Activated CD4-positive, alpha-beta T cell treated with anti-CD3 and anti-CD28 coated beads, Interleukin-2, amount 10 ng/mL, durations not matched to agents 7 days and 5 days (primary cell): ENCODE measurements at places on chromosomes 12 and 14. TPM values are rescaled to one million over a fixed set of nuclear protein-coding genes. Genes with fewer than 3 reads are reported as not detected.

- no peaks in the 10 kb centered on the region for H3K4me1 ChIP-seq
- H3K27ac ChIP-seq = no peak overlapping the region
These were observed 37.0 kb upstream of the GALNT9 start for GRCh38 chr12:132366341-132366861.

GRCh38 chr12:116744766-116745165, 6.7 kb downstream of the RNFT2 start:
- H3K4me1 ChIP-seq = no peaks in the 10 kb centered on the region
- H3K27ac ChIP-seq = no peak overlapping the region
- no peaks in the 10 kb centered on the region for H3K27me3 ChIP-seq
- H3K4me3 ChIP-seq = no peak overlapping the region

GRCh38 chr12:126706300-126706699, 1560.7 kb upstream of the TMEM132C start:
- no peaks in the 10 kb centered on the region for H3K4me1 ChIP-seq
- DNase-seq = no peak
- H3K27me3 ChIP-seq = no peaks in the 10 kb centered on the region
- H3K4me3 ChIP-seq = no peak overlapping the region
- H3K36me3 ChIP-seq = no peaks in the 10 kb centered on the region

DNA sequence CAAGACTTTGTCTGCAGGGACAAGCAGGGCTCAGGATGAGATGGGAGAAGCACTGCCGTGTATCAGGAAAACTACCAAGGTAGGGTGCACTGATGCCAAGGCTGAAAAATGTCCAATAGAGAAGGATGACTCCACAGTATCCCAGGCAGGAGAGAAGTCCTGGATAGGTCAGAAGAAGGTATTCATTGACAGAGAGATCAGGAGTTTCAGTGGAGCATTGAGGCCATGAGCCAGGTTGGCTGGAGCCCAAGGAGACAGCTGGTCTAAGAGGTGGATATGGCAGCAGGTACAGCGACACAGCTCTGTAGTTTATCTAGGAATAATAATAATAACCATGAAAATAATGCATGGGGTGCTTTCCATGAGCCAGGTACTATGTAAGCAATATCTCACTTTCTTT, 180.9 kb downstream of the EXOC5 start:
- H3K27me3 ChIP-seq = peaks cover 4% of the 10 kb centered on the region
- H3K4me3 ChIP-seq = no peak overlapping the region
- DNase-seq = no peak

- no peaks in the 10 kb centered on the region for H3K27me3 ChIP-seq
- H3K27ac ChIP-seq = no peak overlapping the region
- H3K36me3 ChIP-seq = no peaks in the 10 kb centered on the region
- no peak overlapping the region for H3K4me3 ChIP-seq
These were observed 777.9 kb downstream of the FSCB start for GRCh38 chr14:43729143-43729542.

DNA sequence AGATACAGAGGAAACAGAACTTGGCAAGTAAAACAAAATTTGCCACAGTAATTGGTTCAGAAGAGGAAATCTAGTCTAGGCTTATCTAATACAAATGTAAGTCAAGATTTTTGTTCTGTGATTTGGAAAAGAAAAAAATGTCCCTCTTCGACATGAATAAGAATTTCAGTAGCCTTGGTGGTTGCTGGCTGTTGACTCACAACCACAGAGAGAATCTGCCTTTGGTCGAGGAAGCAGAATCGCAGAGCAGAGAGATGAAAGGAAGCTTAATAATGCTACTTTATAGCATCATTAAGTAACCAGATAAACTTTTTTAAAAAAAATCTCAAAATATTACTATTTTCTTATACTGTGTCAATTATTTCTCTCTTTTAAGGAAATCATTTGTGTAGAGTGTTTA, 1096.6 kb downstream of the FLRT2 start:
- no peak for DNase-seq
- no peaks in the 10 kb centered on the region for H3K36me3 ChIP-seq

GRCh38 chr12:66860752-66861750, 182.2 kb upstream of the GRIP1 start:
- H3K4me3 ChIP-seq = no peak overlapping the region
- peaks cover 17% of the 10 kb centered on the region for H3K4me1 ChIP-seq
- H3K27ac ChIP-seq = no peak overlapping the region
- peak; percentile 76 for DNase-seq
- peaks cover 3% of the 10 kb centered on the region for H3K27me3 ChIP-seq

DNA sequence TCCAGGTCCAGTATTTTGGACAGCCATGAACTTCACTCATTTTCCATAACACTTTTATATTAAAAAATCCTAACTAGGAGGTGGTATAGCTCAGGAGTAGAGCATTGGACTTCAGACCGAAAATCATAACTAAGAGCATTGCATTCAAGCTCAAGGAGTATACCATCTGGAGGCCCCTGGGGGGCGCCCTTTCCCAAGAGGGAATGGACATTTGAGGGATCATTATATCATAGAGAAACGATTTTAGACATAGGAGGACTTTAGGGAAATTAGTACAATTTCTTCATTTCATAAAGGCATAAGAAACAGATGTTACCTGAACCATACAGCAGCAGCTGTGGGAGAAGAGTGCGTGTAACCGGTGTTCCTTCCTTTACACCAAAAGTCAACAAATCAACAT, 5.2 kb upstream of the ATG14 start:
- H3K27ac ChIP-seq = no peak overlapping the region
- peak; percentile 19 for DNase-seq
- peaks cover 4% of the 10 kb centered on the region for H3K27me3 ChIP-seq
- no peak overlapping the region for H3K4me3 ChIP-seq
- H3K4me1 ChIP-seq = peaks cover 13% of the 10 kb centered on the region
- H3K36me3 ChIP-seq = no peaks in the 10 kb centered on the region

DNA sequence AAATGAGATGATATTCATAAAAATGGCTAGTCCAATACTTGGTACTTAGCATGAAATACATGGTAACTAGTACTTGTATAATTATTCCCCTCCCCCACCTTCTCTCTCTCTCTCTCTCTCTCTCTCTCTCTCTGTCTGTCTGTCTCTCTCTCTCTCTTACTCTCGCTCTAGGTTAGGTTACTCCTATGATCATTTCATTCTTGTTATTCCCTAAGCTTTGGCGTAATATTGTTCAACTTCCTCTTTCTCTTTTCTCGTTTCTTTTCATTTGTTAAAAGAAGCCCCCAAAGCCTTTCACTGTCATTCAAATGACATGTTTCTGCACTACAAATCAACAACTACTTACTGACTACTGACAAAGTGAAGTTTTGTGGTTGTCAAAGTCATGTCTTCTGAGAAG, 89.8 kb downstream of the GRIP1 start:
- no peak overlapping the region for H3K4me3 ChIP-seq
- no peak for DNase-seq
- no peaks in the 10 kb centered on the region for H3K4me1 ChIP-seq
- no peak overlapping the region for H3K27ac ChIP-seq
- no peaks in the 10 kb centered on the region for H3K36me3 ChIP-seq

DNA sequence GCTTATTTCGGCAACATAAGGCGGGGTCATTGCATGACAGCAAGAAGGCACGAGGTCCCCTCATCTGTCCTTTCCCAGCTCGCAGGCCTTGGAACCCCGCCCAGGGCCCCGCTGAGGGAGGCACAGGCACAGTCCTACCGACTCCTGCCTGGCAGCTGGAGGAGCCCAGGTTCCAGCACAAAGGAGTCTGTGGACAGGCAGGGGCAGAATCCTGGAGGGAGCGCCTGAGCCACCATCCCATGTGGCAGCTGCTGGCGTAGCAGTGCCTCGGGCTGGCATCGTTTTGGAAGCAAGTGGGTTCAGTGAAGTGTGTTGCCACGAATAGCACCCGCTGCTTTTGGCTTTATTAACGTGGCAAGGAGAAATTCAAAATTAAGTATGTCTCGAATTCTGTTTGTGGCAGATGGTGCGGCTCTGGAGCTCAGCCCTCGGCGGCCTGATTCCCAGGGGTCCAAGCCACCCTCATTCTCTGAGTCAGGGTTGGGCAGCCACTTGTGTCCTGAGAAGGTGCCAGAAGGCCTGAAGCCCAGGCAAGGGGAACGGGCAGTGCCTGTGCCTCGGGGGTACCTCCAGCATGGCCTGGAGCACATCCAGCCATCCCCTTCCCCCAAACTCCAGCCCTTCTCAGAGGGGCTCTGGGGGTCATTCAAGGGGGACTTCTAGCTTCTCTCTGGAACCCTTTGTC, 35.9 kb downstream of the SLC8B1 start:
- H3K36me3 ChIP-seq = peaks cover 8% of the 10 kb centered on the region
- H3K27ac ChIP-seq = no peak overlapping the region
- peaks cover 13% of the 10 kb centered on the region for H3K4me1 ChIP-seq
- H3K27me3 ChIP-seq = no peaks in the 10 kb centered on the region
- DNase-seq = no peak
- H3K4me3 ChIP-seq = no peak overlapping the region

DNA sequence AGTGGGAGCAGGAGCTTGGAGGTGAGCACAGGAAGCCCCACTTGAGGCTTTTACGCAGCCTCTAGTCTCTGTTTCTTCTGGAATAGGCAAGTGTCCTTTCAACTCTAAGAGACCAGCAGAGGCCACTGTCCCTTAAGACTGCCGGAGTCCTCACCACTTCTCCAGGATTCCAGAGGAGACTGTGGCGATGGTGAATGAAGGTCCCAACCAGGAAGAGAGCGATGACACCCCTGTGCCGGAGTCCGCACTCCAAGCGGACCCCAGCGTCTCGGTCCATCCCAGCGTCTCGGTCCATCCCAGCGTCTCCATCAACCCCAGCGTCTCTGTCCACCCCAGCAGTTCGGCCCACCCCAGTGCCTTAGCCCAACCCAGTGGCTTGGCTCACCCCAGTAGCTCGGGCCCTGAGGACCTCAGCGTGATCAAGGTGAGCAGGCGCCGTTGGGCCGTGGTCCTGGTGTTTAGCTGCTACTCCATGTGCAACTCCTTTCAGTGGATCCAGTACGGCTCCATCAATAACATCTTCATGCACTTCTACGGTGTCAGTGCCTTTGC, 442 bp downstream of the FLVCR2 start:
- no peak overlapping the region for H3K27ac ChIP-seq
- H3K4me1 ChIP-seq = peaks cover 21% of the 10 kb centered on the region
- peak overlapping the region; percentile 82 for H3K4me3 ChIP-seq
- no peaks in the 10 kb centered on the region for H3K36me3 ChIP-seq
- no peak for DNase-seq

DNA sequence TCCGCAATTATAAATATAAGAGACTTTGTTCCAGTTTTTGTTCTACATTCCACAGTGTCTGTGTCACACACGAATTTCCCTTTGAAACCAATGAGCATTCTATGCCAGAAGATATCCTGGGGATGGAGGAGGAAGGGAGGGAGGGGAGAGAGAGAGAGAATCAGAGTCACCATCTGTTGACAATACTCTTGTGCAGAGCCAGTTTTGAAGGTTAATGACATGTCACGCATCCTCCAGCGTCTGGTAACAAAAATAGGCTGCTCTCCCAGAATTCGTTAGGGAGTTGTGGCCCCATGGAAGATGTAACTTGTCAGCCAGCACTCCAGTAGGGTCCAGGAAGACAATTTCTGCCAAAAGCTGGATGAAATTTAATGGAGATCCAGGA, 213.5 kb upstream of the KRR1 start:
- peaks cover 10% of the 10 kb centered on the region for H3K36me3 ChIP-seq
- peaks cover 7% of the 10 kb centered on the region for H3K27me3 ChIP-seq
- H3K27ac ChIP-seq = no peak overlapping the region
- H3K4me3 ChIP-seq = no peak overlapping the region
- DNase-seq = no peak

DNA sequence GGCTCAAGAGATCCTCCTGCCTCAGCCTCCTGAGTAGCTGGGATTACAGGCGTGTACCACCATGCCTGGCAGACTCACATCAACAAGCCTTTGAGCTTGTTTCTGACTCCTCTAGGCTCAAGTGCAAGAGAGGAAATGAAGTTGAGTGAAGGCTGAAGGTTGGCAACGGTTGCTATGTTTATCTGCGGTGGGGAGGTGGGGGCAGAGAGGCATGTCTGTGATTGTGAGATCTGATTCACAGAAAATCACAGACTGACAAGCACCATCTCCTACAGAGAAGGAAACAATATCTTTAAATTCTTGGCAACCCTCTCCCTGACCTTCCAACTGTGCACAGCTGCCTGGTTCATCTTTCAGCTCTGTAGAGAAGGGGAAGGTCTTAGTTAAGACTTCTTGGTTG, 22.1 kb upstream of the NINJ2 start:
- H3K27me3 ChIP-seq = no peaks in the 10 kb centered on the region
- H3K27ac ChIP-seq = peak overlapping the region; percentile 93
- H3K4me1 ChIP-seq = peaks cover 33% of the 10 kb centered on the region
- H3K36me3 ChIP-seq = no peaks in the 10 kb centered on the region

DNA sequence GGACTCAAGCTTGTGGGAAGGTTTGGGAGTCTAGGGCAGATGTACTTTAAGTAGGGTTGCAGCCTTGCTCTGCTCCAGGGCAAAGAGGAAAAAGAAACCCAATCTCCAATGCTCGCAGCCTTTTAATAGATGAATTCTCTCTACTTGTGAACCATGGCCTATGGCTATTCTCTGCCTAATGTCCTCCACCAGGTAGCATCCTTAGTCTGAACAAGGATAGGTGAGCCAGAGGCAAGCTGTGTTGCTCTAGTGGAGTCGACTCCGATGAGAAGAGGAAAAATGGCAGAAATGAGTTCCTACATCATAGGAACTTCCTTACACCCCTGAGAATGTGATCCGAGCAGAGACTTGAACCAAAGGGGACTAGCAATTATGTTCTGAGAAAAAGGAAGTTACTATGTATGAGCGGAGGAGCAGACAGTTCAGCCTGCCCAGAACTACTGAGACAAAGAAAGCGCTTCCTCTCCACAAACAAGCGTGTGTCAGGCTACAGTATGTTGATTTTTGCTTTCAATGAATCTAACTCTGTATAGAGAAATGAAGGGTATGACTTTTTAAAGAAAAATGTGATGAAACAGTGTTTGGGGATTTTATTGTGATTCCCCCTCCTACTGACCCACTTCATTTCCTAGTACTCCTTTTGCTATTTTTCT, 153.6 kb upstream of the ARID2 start:
- peaks cover 9% of the 10 kb centered on the region for H3K27me3 ChIP-seq
- H3K27ac ChIP-seq = no peak overlapping the region
- no peaks in the 10 kb centered on the region for H3K36me3 ChIP-seq
- H3K4me1 ChIP-seq = peaks cover 7% of the 10 kb centered on the region

Gene ALDH1L2
- 0.10 TPM for total RNA-seq

Gene MARS1
- 214 TPM for total RNA-seq

Gene ANKS1B
- 0.25 TPM for total RNA-seq

Gene ALDH2
- total RNA-seq = 0.35 TPM

Gene TFCP2
- total RNA-seq = 39.2 TPM

Gene MMP19
- not detected for total RNA-seq
